Caki2 (cell line): ENCODE measurements at places on chromosomes 2 and 18.

- DNase-seq = peak; percentile 87
These were observed 2.7 kb downstream of the PER2 start for GRCh38 chr2:238285653-238286082.

DNA sequence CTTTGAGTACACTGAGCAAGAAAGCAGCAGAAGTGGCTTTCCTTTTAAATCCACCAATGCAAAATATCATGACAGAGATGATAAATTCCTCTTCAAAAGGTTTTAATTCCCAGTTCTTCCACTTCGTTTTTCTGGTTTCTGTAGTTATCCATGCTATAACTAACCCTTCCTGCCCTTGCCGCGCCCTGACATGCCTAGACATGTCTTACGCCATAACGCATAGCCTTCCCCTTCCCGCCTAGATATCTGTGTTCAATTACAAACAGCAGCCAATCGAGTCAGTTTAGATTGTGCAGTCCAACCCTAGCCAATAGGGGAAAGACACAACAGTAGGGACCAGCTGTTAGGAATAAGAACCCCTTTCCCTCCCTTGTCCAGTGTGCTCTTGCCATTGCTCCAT lies 16.1 kb downstream of the PRPF40A start:
- no peak for DNase-seq

DNA sequence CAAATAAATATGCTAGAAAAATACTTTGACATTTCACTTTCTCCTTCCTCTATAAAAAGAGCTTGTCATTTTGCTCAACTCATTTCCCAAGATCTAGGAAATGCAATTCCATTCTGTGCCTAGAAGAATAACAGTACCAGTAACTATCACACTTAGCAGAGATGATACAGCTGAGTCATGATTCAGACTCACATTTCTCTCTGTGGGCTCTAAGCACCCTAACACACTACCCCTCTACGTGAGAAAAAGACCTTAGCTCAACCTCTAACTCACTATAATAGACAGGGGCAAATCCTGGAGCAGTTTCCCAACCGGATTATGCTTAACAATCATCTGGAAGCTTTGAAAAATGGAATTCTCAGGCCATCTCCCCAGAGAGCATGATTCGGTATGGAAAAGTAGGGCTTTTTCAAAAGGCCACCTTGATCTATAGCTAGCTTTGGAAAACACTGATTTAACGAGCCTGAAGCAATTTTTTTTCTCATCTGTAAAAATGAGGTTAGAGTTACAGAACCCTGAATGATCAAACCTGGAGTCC lies 1312.3 kb upstream of the PIK3C3 start:
- no peak for DNase-seq

DNA sequence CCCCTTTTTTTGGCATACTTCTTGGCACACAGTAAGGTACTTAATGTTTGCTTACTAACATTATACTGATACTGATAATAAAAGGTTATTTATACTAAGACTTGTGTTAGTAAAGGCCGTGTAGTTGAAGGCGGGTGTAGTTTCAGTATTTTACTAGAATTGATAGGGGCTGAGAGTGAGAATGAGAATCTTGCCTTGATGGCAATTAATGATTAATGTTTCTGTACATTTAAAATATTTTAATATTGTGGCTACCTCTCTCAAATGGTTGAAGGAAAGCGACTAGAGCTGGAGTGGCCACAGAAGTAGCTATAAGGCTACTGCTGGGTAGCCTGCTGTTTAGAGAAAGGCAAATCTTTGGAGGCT lies 29.3 kb downstream of the PELI1 start:
- no peak for DNase-seq

- DNase-seq = no peak
These were observed 140.8 kb downstream of the SEPTIN10 start for GRCh38 chr2:109472974-109473373.

DNA sequence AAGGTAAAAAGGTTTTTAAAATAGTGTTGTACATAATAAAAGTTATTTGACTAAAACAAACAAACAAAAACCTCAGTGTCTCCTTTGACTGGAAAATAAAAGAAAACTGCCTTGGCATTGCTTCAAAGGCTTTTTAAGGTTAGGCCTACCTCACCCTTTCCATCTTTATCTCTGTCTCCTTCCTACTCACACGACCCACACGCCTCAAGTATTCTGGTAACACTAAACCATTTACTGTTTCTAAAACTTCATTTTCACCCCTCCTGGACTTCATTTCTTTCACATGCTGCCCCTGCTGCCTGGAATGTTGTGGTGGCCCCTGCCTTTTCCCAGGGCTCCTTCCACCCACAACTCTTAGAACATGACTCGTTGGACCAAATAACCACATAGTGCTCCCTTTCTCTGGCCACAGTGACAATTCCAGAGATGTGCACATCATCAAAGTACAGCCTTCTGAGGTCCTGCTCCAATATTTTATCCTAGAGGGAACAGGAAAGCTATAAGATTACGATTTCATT lies 54.0 kb downstream of the ERBB4 start:
- no peak for DNase-seq

- no peak for DNase-seq
These were observed 27.1 kb downstream of the ZNF519 start for GRCh38 chr18:14104906-14105748.

- DNase-seq = no peak
These were observed 43.0 kb downstream of the ITGA4 start for GRCh38 chr2:181500201-181500600.

GRCh38 chr2:81996332-81996731 lies 1691.8 kb upstream of the LRRTM1 start:
- no peak for DNase-seq

- DNase-seq = no peak
These were observed 23.4 kb downstream of the AQP12A start for GRCh38 chr2:240714747-240715725.

DNA sequence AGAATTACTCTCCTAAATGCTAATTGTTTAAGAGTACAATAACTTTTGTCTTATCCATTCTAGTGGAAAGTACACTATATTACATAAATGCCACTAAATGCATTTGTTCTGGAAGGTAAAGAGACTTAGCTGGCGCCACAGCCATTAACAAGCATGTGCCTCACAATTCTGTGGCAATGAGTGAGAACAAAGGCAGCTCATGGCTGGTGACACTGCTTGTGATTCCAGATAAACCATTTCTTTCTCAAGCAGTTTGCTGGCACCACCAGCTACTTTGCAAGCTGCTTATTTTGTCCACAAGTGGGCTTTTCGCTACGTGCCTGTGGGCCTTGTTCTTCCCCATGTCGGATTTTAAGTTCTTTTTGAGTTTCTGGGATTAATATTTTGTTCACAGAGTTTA lies 147.6 kb upstream of the SMAD7 start:
- no peak for DNase-seq

DNA sequence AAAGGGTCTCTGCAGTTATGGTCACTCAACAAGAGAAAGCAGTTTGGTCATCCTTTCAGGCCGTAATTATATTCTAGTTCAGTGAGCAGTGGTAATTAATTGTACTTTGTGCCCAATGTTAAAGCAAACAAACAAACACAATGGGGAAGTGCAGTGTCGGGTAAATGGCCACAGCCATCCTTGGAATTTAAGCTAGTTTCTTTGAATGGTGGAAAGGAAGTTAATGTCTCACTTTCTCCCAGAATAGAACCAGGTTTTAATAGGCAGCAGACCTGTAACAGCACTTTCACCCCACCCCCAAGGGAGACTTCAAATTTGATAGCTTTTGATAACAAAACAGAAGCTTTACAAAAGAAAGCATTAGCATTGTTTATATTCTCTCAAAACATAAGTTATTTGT lies 20.0 kb upstream of the ITGAV start:
- peak; percentile 92 for DNase-seq

DNA sequence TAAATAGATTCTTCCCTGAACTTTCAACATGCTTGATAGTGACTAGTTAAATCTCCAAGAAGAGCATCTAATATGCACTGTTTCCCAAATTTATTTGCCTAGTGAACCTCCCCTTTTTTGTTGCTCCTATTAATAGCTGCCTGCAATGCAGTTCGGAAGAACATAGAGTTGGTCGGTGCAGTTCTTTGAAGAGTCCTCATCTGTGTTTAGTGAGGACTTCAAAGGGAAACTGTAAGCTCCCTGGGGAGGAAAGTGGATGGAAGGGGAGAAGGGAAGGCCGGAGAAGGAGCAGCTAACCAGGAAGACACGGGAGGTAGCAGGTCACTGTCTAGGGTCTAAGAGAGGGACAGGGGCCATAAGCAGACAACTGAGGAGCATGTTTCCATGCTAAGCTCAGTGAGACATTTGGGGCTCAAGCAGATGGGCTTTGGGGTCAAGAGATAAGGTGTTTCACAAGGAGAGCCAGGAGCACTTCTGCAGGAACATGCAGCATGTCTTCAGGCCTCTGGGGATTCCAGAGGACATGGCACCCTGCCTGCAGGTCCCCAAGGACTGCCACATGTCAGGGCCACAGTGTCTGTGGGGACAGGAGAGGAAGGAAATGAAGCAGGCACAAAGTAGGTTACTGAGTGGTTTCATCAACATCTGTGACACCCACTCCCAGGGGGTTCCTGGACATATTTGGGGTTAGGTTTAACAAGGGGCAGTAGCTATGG lies 48.7 kb upstream of the ANXA4 start:
- no peak for DNase-seq

DNA sequence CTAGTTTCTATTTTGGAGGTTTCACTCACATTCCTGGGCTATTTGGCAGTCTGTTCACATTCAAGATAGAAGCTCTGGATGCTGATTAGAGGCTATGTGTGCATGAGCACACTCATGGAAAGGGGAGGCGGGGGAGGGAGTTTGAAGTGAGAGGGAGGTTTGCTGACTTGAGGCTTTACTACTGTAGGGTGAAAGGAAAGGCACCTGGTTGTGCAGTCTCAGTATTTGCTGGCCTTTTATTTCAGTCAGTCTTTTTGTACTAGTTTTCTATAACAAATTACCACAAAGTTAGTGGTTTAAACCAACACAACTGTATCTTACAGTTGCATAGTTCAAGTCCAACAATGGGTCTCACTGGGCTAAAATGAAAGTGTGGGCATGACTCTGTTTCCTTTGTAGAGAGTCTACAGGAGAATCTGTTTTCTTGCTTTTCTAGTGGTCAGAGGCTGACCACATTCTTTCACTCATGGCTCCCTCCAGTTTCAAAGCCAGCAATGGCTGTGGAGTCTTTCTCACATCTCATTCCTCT lies 47.7 kb upstream of the NR4A2 start:
- DNase-seq = no peak

- DNase-seq = peak; percentile 81
These were observed at the start of gene NBAS for GRCh38 chr2:15560988-15561573. TSS of gene NBAS (minus strand) at chr2:15561334. CDS start at chr2:15561304, 30 bp downstream.

- no peak for DNase-seq
These were observed 362.8 kb upstream of the SLC14A2 start for GRCh38 chr18:45252474-45252873.

DNA sequence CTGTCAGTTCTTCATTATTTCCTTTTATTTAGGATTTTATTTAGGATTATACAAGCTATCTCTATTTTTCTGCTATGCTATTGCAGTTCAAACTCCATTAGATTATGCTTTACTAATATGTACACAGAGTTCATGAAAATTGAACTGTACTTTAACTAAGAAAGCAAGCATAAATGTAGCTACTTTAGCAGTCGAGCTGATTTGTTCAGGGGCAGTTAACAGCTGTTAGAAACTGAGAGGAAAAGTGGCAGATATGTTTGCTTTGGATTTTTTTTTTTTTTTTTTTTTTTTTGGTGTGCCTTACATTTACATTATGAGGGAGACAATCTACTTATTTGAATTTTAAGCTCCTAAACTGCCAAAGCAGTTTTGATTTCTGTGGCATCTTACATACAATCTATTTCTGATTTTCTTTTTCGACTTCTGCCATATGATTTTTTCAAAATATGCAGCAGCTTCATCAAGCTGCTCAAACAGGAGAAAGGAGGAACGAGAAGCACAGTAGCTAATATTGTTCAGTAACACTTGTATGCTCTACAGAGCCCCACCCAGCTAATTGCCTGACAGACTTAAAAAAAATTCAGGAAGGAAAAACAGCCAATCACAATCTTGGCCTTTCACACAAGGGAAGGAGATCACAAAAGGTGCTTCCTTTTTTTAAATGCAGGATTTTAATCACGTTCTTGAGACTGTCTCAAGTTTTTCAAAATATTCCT lies 233.4 kb upstream of the SIX3 start:
- DNase-seq = no peak

- DNase-seq = no peak
These were observed 54.1 kb upstream of the RAB6C start for GRCh38 chr2:129925381-129925780.
